ENCODE measurements at places on chromosomes 1 and 21.

GRCh38 chr1:57858740-57859139 is 434.9 kb upstream of the DAB1 start:
- DNase-seq, result no peak

DNA sequence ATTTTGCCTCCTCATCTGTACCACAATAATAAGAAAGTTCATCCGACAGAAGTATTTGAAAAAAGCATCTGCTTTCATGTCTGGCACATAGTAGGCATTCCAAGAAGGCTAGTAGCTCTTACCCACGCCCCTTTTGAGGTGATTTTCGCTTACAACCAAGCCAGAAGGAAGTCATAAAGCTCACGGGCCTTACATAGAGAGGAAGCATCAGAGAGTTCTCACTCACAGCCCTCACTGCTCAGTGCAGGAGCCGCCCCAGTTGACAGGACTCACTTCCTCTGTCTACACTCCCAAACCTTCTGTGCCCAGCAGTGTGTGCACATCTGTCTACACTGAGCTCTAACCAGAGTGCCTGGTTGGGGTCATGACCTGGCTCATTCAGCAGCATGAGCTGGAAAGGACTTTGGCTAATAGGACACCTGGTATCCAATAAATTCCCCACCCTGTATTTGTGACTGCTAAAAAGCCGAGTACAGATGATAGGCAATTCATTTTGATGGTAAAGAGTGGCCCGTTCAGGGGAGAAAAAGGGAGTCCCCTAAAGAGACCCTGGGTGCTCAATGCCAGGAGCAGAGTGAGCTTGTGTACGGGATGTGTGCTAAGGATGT is 36.8 kb upstream of the DUSP10 start:
- no peak for DNase-seq

- no peak for DNase-seq
These were observed 7.5 kb upstream of the LORICRIN start for GRCh38 chr1:153251988-153252387.

DNA sequence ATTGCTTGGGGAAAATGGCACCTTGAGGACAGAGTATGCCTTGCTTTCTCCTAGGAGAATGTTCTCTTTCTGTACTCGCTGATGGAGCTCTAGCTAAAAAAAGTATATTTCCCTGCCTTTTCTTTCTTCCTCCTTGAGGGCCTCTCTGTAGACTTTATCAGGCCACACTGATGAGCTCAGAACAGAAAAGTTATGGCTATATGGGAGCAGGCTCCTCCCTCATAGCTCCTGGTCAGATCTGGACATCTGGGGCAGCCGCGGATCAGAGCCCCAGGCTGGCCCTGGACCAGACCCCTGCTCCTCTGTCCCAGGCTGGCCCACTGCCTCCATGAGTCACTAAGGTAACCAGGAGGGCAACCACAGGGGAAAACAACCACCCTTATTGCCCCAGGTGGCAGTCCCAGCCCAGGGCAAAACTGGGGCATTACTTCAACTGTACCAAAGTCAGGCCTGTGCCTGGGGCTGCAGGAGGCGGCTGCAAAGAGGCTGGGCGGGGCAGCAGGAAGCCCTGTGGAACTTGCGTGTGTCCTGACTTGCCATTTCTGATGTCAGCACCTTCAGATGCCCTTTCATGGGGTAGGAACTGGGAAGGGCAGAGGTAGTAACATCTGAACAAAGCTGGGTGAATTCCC is 26.3 kb upstream of the ZNF648 start:
- no peak for DNase-seq

DNA sequence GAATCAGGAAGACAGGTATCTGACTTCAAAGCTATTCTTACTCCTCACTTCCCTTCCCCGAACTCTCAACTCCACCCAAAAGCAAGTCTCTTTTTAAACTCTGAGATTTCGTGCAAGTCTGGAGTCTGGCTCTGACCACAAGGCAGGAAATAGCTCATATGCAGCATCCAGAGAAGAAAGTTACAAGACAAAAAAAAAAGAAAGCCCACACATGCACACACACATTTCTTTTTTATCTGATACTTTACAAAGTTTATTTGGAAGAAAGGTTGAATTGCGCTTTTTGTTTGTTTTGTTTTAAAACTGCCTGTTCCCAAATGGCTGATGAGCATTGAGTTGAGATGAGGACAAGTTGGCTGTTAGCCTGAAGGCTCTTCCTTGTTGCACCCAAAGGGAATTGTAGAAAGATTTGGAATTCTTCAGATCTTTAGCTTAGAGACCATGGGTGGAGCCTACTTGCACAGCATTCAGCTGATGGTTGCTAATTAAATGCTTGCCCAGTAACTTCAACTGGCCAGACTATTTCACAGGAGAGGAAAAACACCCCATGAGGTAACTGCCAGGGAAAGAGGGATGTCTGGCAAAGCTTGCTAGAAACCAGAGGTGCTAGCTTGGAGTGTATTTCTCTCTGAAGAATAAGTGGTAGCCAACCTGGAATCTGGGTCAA is 490.3 kb downstream of the TTLL7 start:
- DNase-seq, result no peak

- no peak for DNase-seq
These were observed 23.6 kb downstream of the VANGL2 start for GRCh38 chr1:160423966-160424365.

DNA sequence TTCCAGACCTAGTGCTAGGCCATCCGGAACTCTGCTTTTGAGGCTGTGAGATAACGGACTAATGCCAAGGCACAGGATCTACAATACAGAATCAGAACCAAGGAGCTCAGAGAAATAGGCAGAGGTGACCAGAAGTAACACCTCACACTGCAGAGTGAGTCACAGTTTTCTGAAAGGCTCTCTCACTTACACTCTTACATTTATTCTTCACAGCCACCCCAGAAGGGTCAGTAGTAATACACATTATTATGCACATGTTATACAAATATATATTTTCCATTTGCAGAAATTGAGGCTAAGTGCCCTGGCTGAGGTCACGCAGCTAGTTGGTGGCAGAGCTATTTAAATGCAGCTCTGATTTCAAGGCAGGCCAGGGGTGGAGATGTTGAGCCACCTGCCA is 542.5 kb downstream of the OMA1 start:
- no peak for DNase-seq

GRCh38 chr1:22772014-22772413 is 61.4 kb downstream of the EPHB2 start:
- DNase-seq, result no peak

GRCh38 chr1:231236208-231236591 is 4.8 kb upstream of the GNPAT start:
- no peak for DNase-seq

- no peak for DNase-seq
These were observed 41.5 kb upstream of the SGIP1 start for GRCh38 chr1:66492424-66492823.

- DNase-seq, result no peak
These were observed 21.6 kb downstream of the NSUN4 start for GRCh38 chr1:46362158-46362557.

DNA sequence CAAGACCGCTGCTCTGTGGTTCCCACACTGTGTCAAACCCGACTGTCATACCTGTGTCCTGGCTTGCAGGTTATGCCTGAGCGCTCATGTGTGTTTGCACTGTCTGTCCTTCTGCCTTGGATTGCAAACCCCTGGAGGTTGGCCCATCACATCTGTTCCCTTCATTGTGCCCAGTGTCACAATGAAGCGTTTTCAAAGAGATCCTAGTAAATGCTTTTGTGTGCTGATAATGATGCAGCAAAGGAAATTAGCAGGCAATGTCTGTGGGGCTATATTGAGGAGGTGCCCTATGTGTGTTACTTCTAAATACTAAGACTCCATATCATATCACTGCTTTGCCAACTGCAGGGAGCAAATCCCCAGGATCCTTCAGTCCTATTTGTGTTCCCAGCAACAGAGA is 424.4 kb upstream of the NFIA start:
- no peak for DNase-seq

- DNase-seq, result no peak
These were observed at the start of gene OLFM3 for GRCh38 chr1:101996825-101997465. Gene OLFM3, minus strand, starts transcription at chr1:101996926.

DNA sequence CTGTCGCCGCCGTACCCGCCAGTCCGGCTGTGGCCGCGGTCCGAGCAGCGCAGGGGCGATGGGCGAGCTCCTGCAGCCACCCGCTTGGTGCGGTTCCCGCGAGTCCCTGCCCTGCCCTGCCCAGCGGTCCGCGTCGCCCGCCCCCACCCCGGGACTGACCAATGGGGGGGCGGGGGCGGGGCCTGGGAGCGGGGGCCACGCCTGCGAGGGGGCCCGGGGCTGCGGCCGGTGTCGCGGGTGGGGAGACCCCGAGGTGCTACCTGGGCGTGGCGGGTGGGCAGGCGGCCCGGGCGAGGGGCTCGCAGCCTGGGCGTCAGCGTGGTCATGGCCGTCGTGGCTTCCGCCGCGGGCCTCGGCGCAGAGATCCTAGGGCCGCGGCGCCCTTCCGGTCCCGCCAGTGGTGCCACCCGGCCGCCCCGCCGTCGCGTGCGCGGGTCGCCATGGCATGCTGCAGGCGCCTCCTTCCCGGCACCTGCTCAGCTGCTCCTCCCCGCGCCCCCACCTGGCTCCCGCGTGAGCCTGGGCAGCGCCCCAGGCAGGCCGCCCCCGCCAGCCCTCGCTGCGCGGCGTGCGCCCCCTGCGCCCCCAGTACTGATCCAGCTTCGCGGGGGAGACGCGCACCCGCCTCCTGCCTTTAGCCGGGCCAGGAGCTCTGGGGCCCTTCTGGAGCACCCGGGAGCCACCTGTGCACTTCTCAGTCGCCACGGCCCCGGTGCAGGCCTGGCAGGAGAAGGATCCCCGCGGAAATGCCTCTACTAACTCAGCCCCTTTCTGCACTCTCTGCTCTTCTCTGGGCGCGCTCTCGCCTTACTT is at the start of gene BMP8B:
BMP8B (minus strand) TSS at position 108 of the 813 bp plus-strand sequence. CDS start 380 bp downstream, outside the sequence.
- no peak for DNase-seq

- DNase-seq, result no peak
These were observed 250.6 kb upstream of the NR5A2 start for GRCh38 chr1:199776768-199777497.
